Naive thymus-derived CD8-positive, alpha-beta T cell (primary cell): ENCODE measurements at places on chromosomes 5 and 9.

GRCh38 chr5:139473105-139473504 lies 2.3 kb downstream of the SMIM33 start:
- no peak for DNase-seq

DNA sequence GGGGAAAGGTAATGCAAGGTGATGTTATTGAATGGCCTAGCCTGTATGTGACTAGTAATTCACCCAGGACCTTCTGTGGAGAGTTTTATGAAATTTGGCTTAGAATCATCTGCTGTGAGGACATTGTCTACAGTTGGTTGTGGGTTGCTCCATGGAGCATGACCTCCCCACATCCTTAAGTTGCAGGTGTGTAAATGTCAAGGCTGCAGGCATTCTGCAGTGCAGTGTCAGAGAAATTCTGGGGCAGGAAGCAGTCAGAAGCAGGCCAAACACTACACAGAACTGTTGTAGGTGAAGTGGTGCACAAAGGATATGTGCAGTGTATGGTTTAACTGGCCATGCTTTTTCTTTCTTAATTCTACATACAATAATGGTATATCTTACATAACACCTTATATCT lies 588.3 kb downstream of the EBF1 start:
- DNase-seq: no peak

DNA sequence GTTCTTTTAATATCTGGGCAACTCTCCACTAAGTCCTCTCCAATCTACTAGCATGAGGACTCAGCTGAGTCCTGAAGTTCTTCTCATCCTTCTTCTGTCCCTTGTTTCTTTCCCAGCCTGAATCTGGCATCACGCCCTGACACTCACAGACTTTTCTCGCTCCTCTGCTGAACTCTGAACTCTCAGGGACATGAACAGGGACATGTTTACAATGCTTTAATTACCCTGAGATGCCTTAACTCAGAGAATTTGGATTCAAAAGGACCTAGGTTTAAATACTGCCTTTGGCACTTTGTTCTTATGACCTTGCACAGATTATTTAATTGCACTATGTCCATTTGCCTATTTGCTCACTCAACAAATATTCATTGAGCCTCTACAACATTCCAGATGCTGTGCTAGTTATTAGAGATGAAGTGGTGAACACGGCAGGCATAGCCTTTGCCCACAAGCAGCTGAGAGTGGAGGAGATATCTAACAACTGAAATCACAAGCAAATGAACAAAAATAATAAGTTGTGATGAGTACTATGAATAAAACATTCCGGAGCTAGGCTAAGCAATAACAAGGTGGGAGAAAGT lies 106.0 kb downstream of the ADRB2 start:
- no peak for DNase-seq

DNA sequence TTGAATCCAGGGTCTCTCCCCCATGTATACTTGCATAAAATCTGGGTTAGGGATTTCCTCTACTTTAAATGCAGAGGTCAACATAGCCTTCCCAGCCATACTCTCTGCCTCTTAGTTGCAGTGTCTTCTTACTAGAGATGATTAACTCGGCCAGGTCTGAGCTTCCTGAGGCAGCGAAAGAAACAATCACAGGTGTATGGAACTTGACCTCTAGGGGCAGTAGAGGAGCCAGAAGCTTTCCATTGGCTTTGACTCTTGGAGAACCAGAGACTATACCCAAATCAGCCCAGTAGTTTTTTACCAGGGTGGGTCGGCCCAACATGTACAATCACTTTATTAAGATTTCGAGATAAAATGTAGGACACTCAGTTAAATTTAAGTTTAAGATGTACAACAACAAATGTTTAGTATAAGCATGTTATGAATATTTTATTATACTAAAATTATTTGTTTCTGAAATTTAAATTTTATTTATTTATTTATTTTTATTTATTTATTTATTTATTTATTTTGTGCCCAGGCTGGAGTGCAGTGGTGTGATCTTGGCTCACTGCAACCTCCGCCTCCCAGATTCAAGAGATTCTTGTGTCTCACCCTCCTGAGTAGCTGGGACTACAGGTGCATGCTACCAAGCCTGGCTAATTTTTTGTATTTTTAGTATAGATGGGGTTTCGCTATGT lies 48.0 kb upstream of the DMRT3 start:
- DNase-seq: no peak

DNA sequence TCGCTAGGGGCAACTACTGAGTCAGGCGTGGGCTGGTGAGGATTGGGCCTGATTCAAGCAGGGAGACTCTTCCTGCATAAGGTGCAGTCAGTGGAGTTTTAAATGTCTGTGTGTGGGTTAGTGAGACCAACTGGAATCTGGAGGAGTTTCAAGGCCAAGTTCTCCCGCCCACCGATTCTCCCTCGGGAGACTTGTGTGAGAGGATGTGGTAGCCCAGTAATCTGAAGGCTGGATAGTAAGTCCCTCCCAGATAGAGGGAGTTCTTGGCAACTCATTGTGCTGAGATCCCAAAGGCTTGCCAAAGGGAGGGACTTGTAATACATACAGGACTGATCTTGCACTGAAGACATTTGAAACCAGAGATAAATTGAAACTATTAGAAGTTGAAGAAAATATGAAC lies 51.8 kb downstream of the WDR36 start:
- DNase-seq: no peak

GRCh38 chr9:136619742-136620440 lies 42.8 kb upstream of the EGFL7 start:
- DNase-seq: no peak

DNA sequence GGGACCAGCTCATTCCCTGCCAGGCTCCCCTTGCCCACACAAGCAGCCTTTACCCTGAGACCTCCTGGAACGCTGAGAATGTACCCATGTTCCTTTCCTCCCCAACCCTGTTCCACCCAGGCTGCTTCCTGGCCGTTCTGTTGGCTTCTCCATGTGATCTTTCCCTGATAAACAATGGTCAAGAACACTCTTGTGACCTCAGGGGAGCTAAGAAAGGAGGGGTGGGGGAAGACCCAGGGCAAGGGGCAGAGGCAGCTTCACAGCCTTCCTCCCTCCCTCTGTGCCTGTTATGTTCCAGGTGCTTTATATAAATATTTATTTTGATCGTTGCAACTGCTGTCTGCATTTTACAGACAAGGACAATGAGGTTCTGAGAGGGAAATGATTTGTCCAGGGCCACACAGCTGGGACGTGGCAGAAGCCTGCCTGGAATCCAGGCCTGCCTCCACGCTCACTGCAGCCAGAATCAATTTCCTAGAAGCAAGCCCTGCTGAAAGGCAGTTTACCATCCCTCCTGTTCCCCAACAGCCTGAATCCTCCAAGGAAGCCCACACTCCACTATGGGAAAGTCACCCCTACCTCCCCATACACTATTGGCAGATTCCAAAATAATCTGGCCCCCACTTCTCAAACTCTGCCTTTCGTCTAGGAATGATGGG lies 3.9 kb downstream of the SHROOM1 start:
- DNase-seq: no peak

DNA sequence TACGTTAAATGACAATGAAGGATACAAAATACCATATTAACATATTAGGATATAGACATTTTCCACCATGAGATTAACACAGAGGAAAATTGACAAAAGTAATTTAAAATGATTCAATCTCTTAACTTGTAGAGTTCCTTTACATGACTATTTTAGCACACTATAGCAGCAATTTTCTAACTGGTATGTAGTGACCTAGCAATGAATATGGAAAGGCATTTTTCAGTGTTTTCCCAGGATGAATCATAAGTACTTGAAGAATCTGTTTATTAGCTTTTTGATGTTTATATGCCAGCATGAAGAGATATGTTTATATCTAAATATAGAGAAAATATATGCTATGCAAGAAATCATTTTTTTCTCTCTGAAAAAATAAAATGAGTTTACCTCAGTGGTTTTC lies 782.5 kb upstream of the CDH10 start:
- no peak for DNase-seq

DNA sequence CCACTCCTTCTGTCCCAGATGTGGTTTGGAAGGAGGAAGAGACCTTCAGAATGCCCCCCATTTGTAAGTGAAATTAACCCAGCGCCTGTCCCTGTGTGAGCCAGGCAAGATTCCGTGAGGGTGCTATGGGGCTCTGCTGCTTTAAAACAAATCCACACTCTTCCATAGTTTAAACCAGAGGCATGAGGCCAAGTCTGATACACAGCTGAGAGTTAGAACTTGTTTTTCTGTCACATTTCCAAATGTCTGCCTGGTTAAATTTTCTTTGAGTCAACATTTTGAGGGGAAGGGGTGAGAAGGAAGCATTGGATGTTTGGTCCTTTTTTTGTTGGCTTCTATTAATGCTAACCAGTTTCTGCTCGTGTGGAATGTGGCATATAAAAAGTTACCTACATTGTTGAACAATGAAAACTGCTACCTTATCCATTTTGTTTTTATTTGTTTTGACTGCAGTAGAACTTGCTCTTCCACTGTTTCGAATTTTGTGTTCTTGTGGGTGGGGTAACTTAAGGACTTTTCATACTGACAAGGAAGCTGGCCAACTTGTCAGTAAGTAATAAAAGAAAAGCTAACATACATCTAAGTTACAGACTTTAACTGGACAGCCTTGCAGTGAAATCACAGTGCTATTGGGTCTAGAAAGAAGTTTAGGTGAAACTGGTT lies 12.9 kb downstream of the RGMB start:
- DNase-seq: no peak

- no peak for DNase-seq
These were observed 194.2 kb downstream of the ATP10B start for GRCh38 chr5:160657622-160658458.

DNA sequence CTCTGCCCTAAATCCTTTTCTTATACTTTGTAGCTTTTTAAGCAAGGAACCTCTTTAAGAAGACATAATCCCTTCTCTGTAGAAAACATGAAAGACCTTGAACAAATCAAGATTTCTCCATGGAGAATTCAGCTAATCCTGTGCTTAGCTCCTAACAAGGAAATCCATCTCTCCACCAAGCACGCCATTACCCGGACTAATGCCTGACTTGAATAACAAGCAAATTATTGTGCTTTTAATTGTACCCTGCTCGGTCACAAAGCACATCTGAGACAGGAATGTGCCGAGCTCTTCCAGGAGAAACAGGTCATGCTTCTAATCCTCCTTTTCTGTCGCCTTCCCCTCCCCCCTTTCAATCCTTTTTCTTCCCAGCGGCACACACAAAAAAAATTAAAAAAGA lies 141.3 kb downstream of the PSAT1 start:
- no peak for DNase-seq

DNA sequence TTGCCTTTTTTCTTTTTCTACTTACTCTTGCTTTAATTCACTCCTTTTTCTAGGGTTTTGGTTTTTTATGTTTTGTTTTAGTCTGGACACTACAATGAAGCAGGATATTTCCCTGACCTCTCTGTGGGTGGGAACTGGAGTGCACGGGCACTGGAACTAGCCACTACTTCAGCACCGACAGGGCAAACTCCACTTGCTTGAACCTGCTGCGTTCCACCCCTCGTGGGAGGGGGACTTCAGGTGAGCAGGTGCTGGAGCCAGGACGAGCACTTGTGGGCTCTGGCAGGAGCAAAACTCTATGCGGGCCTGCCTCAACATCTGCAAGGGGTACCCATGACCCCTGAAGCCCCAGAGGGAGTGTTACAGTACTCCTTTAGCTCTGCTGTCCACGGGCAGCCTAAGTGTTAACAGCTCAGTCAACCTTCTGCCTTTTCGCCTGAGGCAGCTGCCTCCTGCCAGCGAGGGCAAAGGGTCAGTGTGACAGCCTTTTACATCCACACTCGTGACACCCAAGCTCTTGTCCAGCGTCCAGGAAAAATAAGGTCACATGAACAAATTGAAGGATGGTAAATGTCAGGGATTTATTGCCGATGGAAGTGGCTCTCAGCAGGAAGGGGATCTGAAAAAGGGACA lies 144.1 kb upstream of the NFIL3 start:
- DNase-seq: no peak

DNA sequence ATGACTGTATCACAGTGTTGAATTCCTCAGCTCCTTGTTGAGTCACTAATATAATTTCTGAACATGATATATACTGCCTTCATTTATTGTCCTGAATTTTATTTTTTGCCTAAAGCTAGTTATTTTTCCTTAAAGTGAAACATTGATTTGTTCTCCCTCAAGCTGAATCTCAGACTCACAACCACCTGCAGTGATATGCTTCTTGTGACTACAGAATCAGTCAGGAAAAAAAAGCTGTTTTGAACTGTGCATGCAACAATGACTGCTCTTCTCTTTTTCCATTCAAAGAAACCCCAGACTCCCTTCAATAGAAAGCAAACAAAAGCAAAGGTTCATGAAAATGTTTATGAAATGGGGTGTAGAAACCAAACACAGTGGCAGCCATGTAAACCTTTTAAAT lies 470.2 kb upstream of the CHD1 start:
- DNase-seq: no peak
